Tibial artery (tissue), 4 donors: ENCODE measurements at places on chromosomes 11 and 22.

- no peak for DNase-seq
Measured at GRCh38 chr11:10091314-10092045, 202.5 kb downstream of the SBF2 start.

GRCh38 chr11:96254087-96254486 is 88.9 kb downstream of the MAML2 start:
- DNase-seq, result no peak

DNA sequence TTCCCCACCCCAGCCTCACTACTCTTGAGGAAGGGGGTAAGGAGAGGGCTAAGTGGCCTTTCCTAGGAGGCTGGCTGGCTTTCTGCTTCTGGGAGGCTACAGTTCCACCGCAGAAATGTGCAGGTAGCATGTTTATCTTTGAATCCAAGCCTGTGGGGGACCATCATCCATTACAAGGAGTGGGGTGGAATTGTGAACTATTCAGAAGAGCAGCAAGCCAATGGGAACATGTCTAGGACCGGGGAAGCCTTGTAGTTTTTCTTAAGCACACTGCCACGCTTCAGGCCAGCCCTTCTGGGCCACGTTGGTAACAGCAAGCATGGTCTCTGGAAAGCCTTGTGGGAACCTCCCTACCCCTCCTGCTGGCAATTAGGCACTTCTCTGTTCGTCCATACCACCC is 100.3 kb downstream of the AMOTL1 start:
- no peak for DNase-seq

DNA sequence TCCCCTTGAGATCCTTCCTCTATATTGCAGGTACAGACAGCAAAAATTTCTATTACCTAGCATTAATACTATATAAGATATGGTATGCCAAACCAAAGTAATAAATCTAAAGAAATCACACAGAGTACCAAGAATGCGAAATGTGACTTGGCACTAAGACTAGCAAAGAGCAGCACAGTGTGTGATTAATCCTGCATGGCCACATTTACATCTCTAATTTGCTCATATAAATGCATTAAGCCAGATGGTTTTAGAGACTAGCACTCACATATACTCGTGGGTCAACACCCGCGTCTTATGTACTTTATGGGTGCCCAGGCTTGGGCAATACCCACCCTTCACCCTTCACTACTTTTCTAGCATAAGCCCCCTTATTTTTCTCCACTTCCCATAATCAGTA is 213.2 kb downstream of the TTC28 start:
- DNase-seq, result no peak

- DNase-seq, result no peak
Measured at GRCh38 chr11:108975026-108975425, 310.2 kb downstream of the DDX10 start.

DNA sequence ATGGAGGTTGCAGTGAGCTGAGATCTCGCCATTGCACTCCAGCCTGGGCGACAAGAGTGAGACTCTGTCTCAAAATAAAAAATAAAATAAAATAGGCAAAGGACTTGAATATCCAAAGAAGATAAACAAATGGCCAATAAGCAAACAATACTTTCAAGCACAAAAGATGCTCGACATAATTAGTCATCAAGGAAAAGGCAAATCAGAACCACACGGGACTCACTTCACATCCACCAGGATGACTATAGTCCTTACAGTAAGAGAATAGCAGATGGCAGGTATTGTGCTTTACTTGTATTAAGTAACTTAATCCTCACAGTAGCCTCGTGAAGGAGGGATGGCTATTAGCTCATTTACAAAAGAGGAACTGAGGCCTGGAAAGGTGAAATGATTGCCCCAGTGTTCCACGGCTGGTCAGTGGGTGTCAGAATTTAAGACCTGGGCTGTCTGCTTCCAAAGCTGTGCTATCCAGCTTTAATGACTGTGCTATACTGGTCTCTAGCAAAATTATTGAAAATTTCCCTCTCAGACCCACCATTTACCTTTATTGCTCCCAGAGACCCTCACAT is 40.2 kb upstream of the RBFOX2 start:
- no peak for DNase-seq

GRCh38 chr11:124646148-124646547 is 23.5 kb downstream of the TBRG1 start:
- no peak for DNase-seq

DNA sequence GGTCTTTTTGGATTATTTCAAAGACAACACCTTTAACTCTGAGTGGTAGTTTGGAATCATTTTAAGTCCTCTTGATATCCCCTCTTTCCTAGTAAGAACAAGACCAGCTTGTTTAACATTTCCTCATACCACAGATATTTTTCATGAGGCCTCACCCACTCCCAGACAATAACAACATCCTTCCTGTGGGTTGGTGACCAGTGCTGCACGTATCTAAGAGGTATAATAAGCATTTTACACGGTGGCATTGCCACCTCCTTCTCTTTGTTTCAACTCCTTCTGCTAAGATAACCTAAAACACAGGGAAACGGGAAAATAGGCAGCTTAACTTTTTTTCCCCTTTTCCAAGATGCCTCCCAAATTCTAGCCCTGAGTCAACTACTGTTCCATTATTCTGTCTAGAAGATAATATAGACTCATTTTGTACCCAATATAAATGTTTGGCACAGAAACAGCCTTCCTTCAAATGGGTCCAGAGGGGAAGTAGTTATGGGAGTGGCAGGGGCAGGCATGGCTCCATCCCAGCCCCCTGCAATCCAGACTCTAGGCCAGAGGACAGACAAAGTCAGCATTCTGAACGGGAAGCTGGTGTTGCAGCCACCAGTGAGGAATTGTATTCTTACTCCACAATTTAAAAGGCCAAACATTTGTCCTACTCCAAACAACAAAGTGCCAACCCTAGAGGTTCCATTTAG is 28.5 kb downstream of the MAML2 start:
- peak; percentile 56 for DNase-seq
